ENCODE measurements at places on chromosomes 4 and X. TPM values are rescaled to one million over a fixed set of nuclear protein-coding genes. Genes with fewer than 3 reads are reported as not detected.

HHIP gene
- total RNA-seq = not detected

SSX1 gene
- total RNA-seq = 137 TPM

STARD8 gene
- 35.0 TPM for total RNA-seq

DAPP1 gene
- 2.2 TPM for total RNA-seq

SPON2 gene
- 1.8 TPM for total RNA-seq

MRFAP1L1 gene
- total RNA-seq = 53.6 TPM

FRMD7 gene
- total RNA-seq = not detected

LRCH2 gene
- 2.6 TPM for total RNA-seq

IL1RAPL1 gene
- 0.04 TPM for total RNA-seq

GAGE13 gene
- total RNA-seq = 79.1 TPM

GABRG1 gene
- 0.22 TPM for total RNA-seq

TMEM131L gene
- total RNA-seq = 18.6 TPM

NAP1L2 gene
- total RNA-seq = not detected

TSPAN7 gene
- total RNA-seq = 0.16 TPM

GPR50 gene
- total RNA-seq = 0.11 TPM

All from K562 (cell line).